ENCODE measurements at places on chromosomes 2 and 18. TPM values are rescaled to one million over a fixed set of nuclear protein-coding genes. Genes with fewer than 3 reads are reported as not detected.
A peak's percentile ranks its signal among the peaks of the same experiment; 100 is the strongest.

GRCh38 chr2:143803936-143804335 is 674.7 kb downstream of the ARHGAP15 start:
- H3K4me3 ChIP-seq, result no peak overlapping the region
- no peak for DNase-seq
- H3K27ac ChIP-seq, result no peak overlapping the region
- no peaks in the 10 kb centered on the region for H3K36me3 ChIP-seq
- H3K4me1 ChIP-seq, result no peaks in the 10 kb centered on the region

Gene TBC1D8
- 40.2 TPM for total RNA-seq

DNA sequence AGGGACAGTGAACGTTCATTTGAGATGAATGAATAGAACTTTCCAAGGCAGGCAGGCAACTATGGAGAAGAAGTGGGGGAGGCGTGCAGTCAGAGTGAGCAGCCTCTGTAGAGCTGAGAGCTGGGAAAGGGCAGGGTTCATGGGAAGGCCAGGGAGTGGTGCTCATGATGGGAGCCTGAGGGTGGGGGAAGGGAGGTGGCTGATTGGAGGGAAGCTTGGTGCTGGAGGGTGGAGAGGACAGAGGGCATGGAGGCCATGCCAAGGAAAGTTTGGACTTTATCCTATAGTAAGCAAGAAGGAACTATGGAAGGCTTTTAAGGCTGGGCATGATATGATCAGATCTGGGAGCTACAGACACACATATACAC is 47.6 kb upstream of the LGALSL start:
- H3K4me3 ChIP-seq, result no peak overlapping the region
- H3K4me1 ChIP-seq, result peaks cover 25% of the 10 kb centered on the region
- H3K27me3 ChIP-seq, result no peaks in the 10 kb centered on the region

DNA sequence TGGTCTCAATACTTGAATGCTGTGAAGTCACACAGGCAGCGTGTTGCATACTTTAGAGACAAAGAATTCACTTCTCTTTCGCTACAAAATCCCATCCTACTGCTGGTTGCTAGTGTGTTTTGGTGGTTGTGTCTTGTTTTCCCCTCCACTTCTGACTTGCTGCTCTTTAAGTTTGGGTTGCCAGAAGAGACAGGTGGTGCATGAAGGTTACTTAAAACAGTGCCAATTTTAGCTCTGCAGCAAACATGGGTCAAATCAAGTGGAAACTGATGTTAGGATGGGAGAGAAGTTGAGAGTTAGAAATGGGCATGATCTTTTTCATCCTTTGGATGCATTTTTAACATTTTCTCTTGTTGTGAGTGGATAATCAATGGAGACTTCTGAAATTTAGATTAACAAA is 136.2 kb upstream of the KCNH7 start:
- H3K27me3 ChIP-seq, result no peaks in the 10 kb centered on the region
- H3K36me3 ChIP-seq, result no peaks in the 10 kb centered on the region
- no peak for DNase-seq
- H3K4me3 ChIP-seq, result no peak overlapping the region
- H3K27ac ChIP-seq, result no peak overlapping the region

GRCh38 chr2:46435796-46436360 is 43.5 kb upstream of the TMEM247 start:
- H3K4me3 ChIP-seq, result no peak overlapping the region
- no peak overlapping the region for H3K27ac ChIP-seq
- H3K27me3 ChIP-seq, result no peaks in the 10 kb centered on the region
- H3K4me1 ChIP-seq, result peaks cover 16% of the 10 kb centered on the region

GRCh38 chr2:101007415-101008345 is 5.6 kb downstream of the RPL31 start:
- no peak overlapping the region for H3K4me3 ChIP-seq
- DNase-seq, result no peak
- peaks cover 35% of the 10 kb centered on the region for H3K36me3 ChIP-seq

- DNase-seq, result no peak
- H3K36me3 ChIP-seq, result no peaks in the 10 kb centered on the region
- no peaks in the 10 kb centered on the region for H3K27me3 ChIP-seq
- no peaks in the 10 kb centered on the region for H3K4me1 ChIP-seq
- H3K27ac ChIP-seq, result no peak overlapping the region
These were observed 32.7 kb upstream of the SOCS6 start for GRCh38 chr18:70256184-70256583.

Gene RNF152
- total RNA-seq, result 7.5 TPM

DNA sequence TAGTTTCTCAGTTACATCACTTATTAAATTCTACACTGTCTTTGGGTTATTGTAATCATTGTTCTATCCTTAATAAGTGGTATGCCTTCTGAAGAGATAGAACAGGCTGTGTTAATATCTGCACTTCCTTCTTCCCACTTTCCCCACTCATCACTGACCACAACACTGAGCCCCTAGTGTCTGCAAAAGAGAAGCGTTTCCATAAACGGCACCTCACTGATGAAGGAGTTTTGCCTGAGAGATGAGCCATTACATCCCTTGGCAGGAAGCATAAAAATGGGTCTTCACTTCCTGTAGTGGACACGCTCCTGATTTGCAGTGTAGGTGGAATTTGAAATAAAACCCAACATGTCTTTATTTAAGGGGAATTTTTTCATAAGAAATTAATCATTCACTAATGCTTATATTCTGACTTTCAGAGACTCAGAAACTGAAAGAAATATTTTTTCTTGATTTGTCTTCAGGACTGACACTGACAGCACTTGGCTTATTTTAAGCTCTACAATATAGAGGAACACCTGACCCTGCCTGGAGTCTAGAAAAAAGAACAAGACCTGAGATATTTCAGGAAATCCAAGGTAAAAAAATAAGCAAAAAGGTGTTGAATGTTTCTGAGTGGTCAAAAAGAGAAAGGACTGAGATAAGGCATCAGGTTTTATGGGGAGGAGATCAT is 275.3 kb downstream of the RAD51AP2 start:
- no peaks in the 10 kb centered on the region for H3K27me3 ChIP-seq
- H3K4me3 ChIP-seq, result no peak overlapping the region
- H3K36me3 ChIP-seq, result no peaks in the 10 kb centered on the region
- H3K27ac ChIP-seq, result no peak overlapping the region

GRCh38 chr2:68283419-68283812 is 31.1 kb upstream of the PPP3R1 start:
- no peak for DNase-seq
- peaks cover 21% of the 10 kb centered on the region for H3K4me1 ChIP-seq
- H3K27ac ChIP-seq, result no peak overlapping the region
- no peaks in the 10 kb centered on the region for H3K36me3 ChIP-seq
- no peaks in the 10 kb centered on the region for H3K27me3 ChIP-seq

- no peaks in the 10 kb centered on the region for H3K36me3 ChIP-seq
- no peak overlapping the region for H3K27ac ChIP-seq
- DNase-seq, result no peak
- no peak overlapping the region for H3K4me3 ChIP-seq
- no peaks in the 10 kb centered on the region for H3K27me3 ChIP-seq
- H3K4me1 ChIP-seq, result no peaks in the 10 kb centered on the region
These were observed 233.2 kb upstream of the TCF4 start for GRCh38 chr18:55821219-55821618.

- peak within 1 kb of the TSS; percentile 16 for H3K4me3 ChIP-seq
- H3K27me3 ChIP-seq, result no peaks in the 10 kb centered on the region
- H3K4me1 ChIP-seq, result no peaks in the 10 kb centered on the region
- peak; percentile 32 for DNase-seq
These were observed at the start of gene PSMA8 for GRCh38 chr18:26133652-26134051. Gene PSMA8 (plus strand): TSS chr18:26133869. CDS start chr18:26133966, 97 bp downstream.

Gene ASPRV1
- 0.68 TPM for total RNA-seq

GRCh38 chr2:32849456-32850194 is 97.1 kb upstream of the LTBP1 start:
- DNase-seq, result no peak
- no peak overlapping the region for H3K27ac ChIP-seq
- no peaks in the 10 kb centered on the region for H3K4me1 ChIP-seq

Gene C1QL2
- total RNA-seq, result not detected

DNA sequence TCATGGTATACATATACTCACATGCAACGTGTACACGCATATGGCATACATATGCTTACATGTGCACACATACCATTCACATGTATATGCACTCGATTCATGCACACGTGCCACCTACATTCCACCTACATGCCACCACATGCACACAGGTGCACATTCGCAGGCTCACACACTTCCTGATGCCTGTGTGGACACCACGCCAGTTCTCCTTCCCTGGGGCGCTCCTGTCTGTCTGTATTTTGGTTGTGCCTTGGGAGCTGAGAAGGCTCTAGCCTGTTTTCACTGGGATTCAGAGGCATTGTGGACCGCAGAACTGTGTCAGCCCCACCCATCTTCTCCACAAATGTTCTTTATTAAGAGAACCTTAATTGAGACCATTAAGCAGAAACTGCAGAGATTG is 96.6 kb upstream of the CTDP1 start:
- H3K27me3 ChIP-seq, result no peaks in the 10 kb centered on the region
- peaks cover 3% of the 10 kb centered on the region for H3K4me1 ChIP-seq
- no peak for DNase-seq
- H3K36me3 ChIP-seq, result no peaks in the 10 kb centered on the region
- H3K27ac ChIP-seq, result no peak overlapping the region
- no peak overlapping the region for H3K4me3 ChIP-seq

Gene COL5A2
- total RNA-seq, result 61.1 TPM

Gene HAAO
- total RNA-seq, result 10.6 TPM

- H3K4me3 ChIP-seq, result no peak overlapping the region
- peaks cover 84% of the 10 kb centered on the region for H3K27me3 ChIP-seq
- H3K36me3 ChIP-seq, result no peaks in the 10 kb centered on the region
- no peak overlapping the region for H3K27ac ChIP-seq
- DNase-seq, result no peak
- no peaks in the 10 kb centered on the region for H3K4me1 ChIP-seq
These were observed 31.7 kb downstream of the EN1 start for GRCh38 chr2:118815731-118816130.

Gene SERPINB3
- total RNA-seq, result not detected

GRCh38 chr2:240974771-240975572 is 23.4 kb upstream of the SNED1 start:
- no peaks in the 10 kb centered on the region for H3K4me1 ChIP-seq
- no peak overlapping the region for H3K27ac ChIP-seq
- H3K36me3 ChIP-seq, result no peaks in the 10 kb centered on the region

DNA sequence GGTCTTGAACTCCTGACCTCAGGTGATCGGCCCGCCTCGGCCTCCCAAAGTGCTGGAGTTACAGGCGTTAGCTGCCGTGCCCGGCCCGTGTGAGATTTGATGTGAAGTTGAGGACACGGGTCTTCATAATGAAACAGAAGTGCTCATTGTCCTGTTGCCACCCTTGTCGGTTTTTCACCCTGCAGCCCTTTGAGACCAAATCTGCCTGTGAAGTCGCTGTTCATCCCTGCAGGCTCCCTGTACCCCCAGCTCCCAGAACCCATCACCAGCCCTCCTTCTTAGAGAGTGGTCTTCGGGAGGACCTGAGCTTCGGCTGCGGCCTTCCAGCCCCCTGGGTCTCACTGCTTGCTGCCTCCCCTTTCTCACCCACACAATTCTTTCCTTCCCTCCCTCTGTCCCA is 325.2 kb downstream of the GBX2 start:
- H3K36me3 ChIP-seq, result no peaks in the 10 kb centered on the region
- no peaks in the 10 kb centered on the region for H3K4me1 ChIP-seq
- H3K27me3 ChIP-seq, result no peaks in the 10 kb centered on the region

DNA sequence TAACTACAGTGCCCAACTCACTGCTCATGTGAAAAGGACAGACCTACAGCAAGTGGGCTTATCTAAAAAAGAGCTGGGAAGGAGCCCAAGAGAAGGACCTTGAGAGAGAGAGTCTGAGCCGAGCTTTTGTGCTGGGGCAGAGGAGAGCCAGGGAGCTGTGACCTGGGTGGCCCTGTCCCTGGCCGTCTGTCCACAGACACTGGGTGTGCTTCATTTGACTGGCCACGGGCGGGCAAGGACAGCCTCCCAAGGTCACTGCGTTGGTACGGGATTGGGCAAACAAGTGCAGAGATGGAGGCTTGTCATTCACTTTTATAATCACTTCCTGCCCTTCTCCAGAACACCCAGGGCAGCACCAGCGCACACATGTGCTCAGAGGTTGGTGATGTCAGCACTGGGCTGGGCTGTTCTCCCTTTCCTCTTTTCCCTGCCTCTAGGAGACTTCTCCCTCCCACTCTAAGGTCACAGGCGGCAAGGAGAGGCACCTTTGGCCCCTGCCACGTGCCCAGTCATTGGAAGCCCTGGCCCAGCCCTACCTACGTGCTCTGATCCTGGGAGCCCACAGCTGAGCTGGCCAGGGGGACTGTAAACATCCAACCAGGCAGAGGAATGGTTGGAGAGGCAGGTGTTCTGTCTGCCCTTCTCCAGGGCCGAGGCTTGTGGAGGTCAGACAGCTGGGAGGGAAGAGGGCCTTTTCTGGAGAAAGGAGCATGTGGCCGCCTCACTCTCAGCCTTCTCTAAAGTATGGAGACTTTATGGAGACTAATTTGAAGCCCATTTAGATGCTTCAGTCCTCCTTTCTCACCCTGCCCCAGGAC is 6.4 kb upstream of the PSD4 start:
- H3K27ac ChIP-seq, result no peak overlapping the region
- no peaks in the 10 kb centered on the region for H3K27me3 ChIP-seq
- no peak overlapping the region for H3K4me3 ChIP-seq
- no peak for DNase-seq

DNA sequence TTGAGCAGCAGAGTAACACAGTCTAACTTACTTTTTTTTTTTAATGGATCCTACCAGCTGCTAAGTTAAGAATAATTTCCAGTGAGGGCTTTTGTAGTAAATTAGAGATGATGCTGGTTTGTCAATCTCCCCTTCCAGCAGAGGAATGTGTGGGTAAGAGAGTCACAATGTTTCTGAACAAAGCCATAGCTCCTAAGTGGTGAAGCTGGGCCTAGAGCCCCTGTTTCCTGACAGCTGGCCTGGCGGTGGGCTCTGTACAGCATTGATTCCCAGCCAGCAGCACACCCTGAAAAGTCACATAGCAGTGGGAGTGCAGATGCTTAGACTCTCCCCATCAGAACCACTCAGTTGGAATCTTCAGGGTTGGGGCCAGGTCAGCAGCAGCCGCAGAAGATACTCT is 24.4 kb downstream of the CAPG start:
- H3K4me3 ChIP-seq, result no peak overlapping the region
- no peaks in the 10 kb centered on the region for H3K27me3 ChIP-seq
- H3K36me3 ChIP-seq, result peaks cover 84% of the 10 kb centered on the region

GRCh38 chr18:9319333-9319732 is 15.2 kb upstream of the TWSG1 start:
- H3K4me3 ChIP-seq, result no peak overlapping the region
- DNase-seq, result no peak
- no peaks in the 10 kb centered on the region for H3K4me1 ChIP-seq
- no peaks in the 10 kb centered on the region for H3K36me3 ChIP-seq
- no peak overlapping the region for H3K27ac ChIP-seq

DNA sequence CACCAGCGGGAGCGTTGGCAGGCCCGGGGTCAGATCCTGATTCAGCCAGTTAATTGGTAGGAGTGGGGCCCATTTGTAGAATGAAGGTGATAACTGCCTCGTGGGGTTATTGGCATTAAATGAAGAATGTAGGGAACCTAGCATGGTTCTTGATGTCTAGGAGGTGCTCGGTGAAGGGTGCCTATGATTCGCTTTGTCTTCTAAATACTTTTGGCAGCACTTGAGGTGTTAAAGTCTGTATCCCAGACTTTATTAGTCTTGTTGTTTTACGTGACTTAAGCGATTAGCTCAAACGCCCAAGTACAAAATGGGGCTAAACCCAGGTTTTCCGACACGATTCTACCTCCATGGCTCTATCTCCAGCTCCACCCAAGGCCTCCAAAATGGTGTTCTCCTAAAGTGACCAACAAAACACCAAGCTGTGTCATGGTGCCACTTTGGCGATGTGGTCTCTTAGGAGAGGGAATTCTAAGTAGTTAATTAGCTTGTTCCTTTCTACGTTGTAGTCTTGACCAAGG is 980 bp upstream of the PPP4R1 start:
- peak overlapping the region; percentile 95 for H3K27ac ChIP-seq
- no peak for DNase-seq
- H3K27me3 ChIP-seq, result no peaks in the 10 kb centered on the region
- H3K4me3 ChIP-seq, result peak overlapping the region; percentile 90

All from heart left ventricle (tissue), 16 donors.